ENCODE measurements at places on chromosomes 7 and 10.

GRCh38 chr10:86319676-86320075, 46.9 kb downstream of the GRID1 start:
- DNase-seq: no peak

- DNase-seq: no peak
These were observed 72.7 kb downstream of the LHPP start for GRCh38 chr10:124534231-124534798.

GRCh38 chr7:50858528-50859245, 76.0 kb upstream of the GRB10 start:
- DNase-seq: no peak

- DNase-seq: no peak
These were observed 27.0 kb upstream of the CDK13 start for GRCh38 chr7:39923091-39923490.

- DNase-seq: no peak
These were observed 141.7 kb downstream of the NPY start for GRCh38 chr7:24425664-24426063.

GRCh38 chr10:121556455-121556854, 41.8 kb downstream of the FGFR2 start:
- DNase-seq: no peak

- no peak for DNase-seq
These were observed 231.8 kb upstream of the DKK1 start for GRCh38 chr10:52082307-52082706.

GRCh38 chr7:87452279-87452678, 23.2 kb downstream of the ABCB4 start:
- DNase-seq: no peak

DNA sequence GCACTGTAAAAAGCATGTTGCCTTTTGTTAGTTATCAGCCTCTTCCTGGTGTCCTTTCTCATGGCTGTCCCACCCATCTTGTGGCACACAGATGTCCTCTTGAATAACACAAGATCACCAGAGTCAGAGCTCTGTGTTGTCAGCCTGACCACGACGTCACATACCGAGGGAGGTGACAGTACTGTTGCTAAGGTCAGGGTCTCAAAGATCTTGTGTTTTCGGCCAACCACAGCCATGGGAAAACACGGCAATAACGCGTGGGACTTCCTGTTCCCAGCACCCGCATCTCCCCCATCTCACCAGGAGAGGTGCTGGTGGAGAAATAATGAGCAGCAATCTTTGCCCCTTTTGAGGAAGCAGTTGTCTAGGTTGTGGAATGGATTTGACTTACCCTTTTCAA, 40.4 kb downstream of the NPVF start:
- DNase-seq: no peak

DNA sequence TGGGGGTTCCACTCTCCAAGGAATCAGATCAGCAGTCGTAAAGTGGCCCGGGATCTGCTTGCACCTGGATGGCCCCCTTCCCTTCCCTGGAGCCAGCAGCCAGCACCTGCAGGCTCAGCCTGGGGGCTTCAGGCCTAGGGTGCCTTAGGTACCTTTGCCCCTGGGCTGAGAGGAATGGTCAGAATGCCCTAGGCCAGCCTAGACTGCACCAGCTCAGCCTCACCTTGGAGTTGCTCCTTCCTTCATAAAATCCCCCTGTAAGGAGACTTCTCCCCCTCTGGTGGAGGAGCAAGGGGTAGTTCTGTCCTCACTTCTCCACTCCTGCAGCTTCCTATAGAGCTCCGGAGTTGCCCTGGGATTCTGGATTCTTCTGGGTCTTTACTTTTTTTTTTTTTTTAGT, 32.4 kb upstream of the LBX1 start:
- DNase-seq: no peak

DNA sequence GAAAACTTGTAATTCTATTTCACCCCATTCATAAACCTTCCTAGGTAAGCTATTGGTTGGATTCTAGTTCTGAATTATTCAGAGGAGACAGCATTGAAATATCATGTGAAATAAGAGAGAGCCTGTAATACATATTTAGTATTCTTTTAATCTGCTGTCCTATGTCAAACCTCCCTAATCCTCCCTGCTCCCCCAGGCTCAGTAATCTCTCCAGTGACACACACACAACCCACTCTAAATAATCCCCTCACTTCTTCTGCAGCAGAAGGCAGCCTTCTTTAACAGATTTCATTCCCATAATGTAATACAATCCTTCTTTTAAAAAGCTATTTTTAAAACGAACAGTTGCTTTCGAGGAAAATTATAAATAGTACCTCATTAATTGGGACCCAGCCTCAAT, 639.7 kb upstream of the AUTS2 start:
- no peak for DNase-seq

GRCh38 chr7:69843653-69844052, 245.4 kb downstream of the AUTS2 start:
- no peak for DNase-seq

- DNase-seq: no peak
These were observed 28.2 kb upstream of the BMS1 start for GRCh38 chr10:42754155-42755027.

DNA sequence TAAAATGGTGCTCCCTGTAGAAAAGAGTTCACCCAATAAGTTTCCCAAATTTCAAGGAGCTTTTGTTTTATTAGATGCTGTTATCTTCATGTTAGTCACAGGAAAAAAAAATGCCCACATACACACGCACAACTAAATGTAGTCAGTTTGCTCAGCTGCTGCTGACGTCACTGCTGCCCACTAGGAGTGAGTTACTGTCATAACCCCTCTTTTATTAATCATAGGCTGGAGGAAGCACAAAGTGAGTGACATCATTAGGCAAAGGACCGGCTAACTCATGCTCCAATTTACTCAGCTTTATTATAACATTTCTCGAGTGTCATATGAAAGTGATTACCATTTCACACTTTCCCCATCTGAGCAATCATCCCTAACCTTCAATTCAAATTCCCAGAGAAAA, 6.7 kb upstream of the INHBA start:
- DNase-seq: no peak

DNA sequence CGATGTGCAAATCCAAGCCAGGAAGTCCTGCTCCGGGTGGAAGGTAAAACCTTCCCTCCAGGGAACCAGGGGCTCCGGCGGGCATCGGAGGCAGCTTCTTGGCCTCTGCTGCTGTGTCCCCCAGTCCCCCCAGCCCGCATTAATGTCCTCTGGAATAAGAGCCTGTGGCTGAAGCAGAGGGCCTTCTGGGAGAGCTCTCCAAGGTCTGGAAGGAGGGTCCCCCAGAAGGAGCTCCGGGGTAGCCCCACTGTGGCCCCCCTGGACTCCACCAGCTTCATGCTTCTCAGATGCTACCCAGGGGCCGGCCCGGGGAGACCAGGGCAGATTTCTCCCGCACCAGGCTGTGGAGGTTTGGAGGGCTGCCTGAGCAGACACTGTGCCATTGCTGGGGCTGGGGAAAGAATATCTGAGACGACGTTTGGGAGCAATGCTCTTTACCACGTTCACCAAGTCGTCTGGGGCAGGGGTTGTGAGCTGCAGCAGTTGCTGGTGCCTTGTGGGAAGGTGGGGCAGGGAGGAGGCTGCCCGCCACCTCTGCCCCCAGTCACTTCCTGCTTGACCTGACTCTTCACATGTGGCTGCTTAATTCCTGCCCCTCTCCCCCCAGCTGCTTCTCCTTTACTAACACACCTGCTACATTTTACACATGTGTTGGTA, 8.3 kb downstream of the ZNF853 start:
- no peak for DNase-seq

GRCh38 chr7:150383710-150384397, 4.7 kb downstream of the ZNF775 start:
- no peak for DNase-seq

- no peak for DNase-seq
These were observed 44.0 kb downstream of the AKR1D1 start for GRCh38 chr7:138120140-138120827.

DNA sequence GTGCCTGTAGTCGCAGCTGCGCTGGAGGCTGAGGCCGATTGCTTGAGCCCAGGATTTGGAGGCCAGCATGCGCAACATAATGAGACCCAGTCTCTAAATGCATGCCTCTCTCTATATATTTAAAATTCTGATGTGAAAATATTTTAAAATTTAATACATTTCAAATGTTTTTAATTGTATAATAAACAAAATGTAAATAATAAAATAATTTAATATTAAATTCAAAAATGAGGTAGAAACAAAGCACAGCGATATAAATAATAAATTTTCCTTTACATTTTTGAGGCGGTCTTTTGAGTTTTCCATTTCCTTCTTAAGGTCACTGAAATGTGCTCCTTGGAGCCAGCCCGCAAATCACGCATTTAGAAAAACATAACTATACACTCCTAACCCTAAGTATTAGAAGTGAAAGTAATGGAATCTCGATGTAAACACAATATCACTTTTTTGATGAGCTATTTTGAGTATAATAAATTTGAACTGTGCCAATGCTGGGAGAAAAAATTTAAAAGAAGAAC, 523 bp upstream of the CDK1 start:
- no peak for DNase-seq

GRCh38 chr7:134829380-134829986, 50.0 kb downstream of the CALD1 start:
- no peak for DNase-seq

- DNase-seq: no peak
These were observed 141.2 kb upstream of the C1QL3 start for GRCh38 chr10:16662923-16663322.

GRCh38 chr7:19919261-19920095, 146.1 kb upstream of the TMEM196 start:
- DNase-seq: no peak

GRCh38 chr10:72461085-72461484, 106.4 kb upstream of the DNAJB12 start:
- no peak for DNase-seq

DNA sequence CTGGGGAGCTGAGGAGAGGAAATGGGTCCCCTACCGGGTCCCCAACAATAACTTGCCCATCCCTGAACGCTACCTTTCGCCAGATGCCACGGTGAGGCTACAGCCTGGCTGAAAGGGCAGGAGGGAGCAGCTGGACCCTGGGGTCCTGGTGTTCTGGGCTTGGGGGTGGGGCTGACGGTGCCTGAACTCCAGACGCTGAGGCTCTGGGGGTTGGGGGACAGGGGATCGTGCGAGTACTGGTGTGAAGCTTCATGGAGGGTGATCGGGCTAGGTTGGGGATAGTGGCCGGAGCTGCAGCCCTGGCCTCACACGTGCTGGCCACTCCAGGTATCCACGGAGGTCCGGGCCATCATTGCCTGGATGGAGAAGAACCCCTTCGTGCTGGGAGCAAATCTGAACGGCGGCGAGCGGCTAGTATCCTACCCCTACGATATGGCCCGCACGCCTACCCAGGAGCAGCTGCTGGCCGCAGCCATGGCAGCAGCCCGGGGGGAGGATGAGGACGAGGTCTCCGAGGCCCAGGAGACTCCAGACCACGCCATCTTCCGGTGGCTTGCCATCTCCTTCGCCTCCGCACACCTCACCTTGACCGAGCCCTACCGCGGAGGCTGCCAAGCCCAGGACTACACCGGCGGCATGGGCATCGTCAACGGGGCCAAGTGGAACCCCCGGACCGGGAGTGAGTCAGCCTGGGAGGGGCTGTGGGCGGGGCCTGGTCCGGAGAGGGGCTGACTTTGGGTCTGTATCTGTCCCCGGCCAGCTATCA, 8.3 kb downstream of the AEBP1 start:
- DNase-seq: no peak

GRCh38 chr10:86446440-86446839, 75.2 kb downstream of the WAPL start:
- DNase-seq: no peak

DNA sequence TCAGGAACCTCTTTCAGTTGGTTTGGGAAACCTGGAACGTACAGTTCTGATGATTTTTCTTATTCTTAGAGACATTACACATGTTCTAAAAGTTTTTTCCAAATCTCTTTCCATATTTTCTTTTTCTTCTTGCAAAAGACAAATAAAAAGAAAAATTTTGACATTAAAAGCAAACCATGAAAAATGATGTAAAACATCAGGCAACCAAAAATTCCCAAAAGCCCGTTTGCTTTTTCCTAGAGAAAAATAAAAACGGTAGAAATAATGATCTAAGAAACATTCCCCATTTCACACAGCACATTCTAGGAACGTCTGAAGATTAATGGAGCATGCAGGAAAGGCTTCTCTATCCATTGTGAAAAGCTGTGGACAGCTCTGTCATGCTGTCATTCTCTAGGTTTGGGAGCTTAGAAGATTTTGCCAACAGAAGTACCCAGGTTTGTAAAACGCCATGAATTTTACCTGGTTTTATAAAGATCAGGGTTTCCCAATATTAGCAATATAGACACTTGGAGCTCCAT, 11.2 kb upstream of the PRTFDC1 start:
- no peak for DNase-seq

DNA sequence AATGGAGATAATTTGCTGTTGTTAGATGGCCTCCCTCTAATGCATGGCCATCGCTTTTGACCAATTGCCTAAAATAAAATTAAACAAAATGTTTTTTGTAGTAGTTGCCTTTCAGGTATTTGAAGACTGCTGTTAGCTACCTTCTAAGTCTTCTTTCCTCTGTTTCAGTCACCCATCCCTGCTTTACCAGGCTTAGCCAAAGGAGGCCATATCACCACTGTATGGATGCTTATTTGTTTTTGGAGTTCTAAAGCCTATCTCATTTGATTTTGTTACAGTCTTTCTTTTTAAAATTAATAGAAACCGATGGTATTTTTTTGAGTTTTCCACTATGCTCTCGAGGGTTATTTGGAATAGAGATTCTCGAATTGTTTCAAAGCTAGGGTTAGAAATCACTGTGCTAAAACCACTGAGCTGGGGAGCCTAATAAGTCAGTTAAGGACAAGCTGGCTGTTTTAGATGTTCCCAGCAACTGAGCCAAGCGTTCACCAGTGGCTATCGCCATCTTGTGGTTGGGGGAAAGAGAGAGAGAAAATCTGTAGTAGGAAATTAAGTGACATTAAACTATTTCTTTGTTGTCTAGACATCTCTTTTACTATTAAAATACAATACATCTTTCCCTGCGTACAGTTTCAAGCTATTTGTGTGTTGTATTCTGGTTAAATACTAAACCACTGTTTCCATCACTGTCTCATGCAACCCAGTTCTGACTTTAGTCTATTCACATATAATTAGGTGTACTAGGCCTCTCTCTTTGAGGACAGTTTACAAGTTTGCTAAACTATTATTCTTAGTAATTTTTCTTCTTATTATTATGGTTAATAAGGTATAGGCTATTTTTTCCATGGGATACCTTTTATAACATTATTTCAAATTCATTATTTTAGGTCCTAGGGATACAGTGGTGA, 52.2 kb downstream of the GPR158 start:
- DNase-seq: no peak

- DNase-seq: no peak
These were observed 72.2 kb upstream of the COL13A1 start for GRCh38 chr10:69729326-69730048.

- no peak for DNase-seq
These were observed 7.9 kb downstream of the GTF2I start for GRCh38 chr7:74665296-74665938.

DNA sequence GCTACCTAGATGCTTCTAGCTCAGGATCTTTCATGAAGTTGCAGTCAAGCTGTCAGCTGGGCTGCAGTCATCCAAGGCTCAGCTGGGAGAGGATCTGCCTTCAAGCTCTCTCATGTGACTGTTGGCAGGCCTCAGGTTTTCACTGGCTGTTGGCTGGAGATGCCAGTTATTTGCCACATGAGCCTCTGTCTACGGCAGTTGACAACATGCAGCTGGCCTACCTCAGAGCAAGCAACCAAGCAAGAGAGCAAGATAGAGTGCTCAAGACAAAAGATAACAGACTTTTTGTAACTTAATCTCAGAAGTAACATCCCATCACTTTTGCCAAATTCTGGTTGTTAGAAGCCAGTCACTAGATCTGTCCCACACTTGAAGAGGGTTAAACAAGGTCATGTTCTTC, 125.8 kb downstream of the TPST1 start:
- no peak for DNase-seq

Measured in esophagus squamous epithelium (tissue), 5 donors.